ENCODE measurements at places on chromosomes 4 and X. TPM values are rescaled to one million over a fixed set of nuclear protein-coding genes. Genes with fewer than 3 reads are reported as not detected.

The NUDT10 gene
- total RNA-seq, result 1.7 TPM

- H3K4me1 ChIP-seq, result peaks cover 20% of the 10 kb centered on the region
- no peak overlapping the region for H3K4me3 ChIP-seq
- H3K27ac ChIP-seq, result peak overlapping the region; percentile 13
- H3K36me3 ChIP-seq, result no peaks in the 10 kb centered on the region
- DNase-seq, result no peak
Observed at GRCh38 chrX:46376246-46376885, 168.9 kb downstream of the ZNF674 start.

The S100G gene
- not detected for total RNA-seq

The GPR34 gene
- not detected for total RNA-seq

The SUPT20HL2 gene
- not detected for total RNA-seq

All from chondrocyte (in vitro differentiated cells).